Stimulated activated CD8-positive, alpha-beta memory T cell treated with anti-CD3 and anti-CD28 coated beads, Interleukin-7, amount 100 ng/mL, for 1 hour (primary cell): ENCODE measurements at places on chromosomes 3 and 15.

- DNase-seq = no peak
Measured at GRCh38 chr3:122235147-122235546, 51.7 kb downstream of the CASR start.

- DNase-seq = no peak
Measured at GRCh38 chr3:9994086-9994844, 7.6 kb upstream of the EMC3 start.

DNA sequence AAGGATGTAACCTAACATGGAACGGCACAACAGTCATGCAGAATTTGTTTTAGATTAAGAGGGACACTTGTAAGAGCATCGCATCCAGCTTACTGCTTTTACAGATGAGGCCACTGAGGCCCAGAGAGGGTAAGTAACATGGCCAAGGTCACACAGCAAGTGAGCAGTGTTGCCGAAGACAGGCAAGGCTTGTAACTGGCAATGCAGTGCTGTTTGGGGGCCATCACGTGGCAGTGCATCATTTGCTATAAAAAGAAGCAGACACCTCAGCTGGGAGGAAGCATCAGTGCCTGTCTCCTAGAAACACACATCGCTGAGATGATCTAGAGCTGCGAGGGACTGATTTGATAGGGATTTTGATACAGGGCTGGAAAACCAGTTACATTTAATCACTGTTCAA, 108.2 kb upstream of the PROK2 start:
- no peak for DNase-seq

DNA sequence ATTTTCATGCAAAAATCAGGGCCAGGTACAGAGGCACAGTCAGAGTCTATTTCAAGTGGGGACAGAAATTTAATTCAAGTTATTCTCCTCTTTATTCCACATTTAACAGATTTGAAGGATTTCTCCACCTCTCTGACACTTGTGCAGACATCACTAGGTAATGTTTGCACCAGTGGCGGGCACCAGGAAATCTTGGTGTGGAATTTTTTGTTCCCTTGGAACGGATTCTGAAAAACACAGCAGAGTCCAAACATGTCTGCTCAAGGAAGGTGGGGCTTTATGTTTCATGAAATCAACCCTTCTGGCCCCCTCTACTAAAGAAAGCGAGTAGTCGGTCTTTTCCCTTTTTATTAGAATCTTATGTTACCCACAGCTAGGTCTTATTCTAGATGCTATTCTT, 271.2 kb upstream of the MDFIC2 start:
- DNase-seq = no peak
